Activated T-helper 1 cell treated with anti-CD3 and anti-CD28 coated beads, Interleukin-2, amount 50 U/mL, for 16 hours (primary cell): ENCODE measurements at places on chromosomes 7 and 10.

- DNase-seq: no peak
Measured at GRCh38 chr10:127740596-127740995, 3.6 kb downstream of the FOXI2 start.

GRCh38 chr7:20307901-20308300 is 22.8 kb upstream of the ITGB8 start:
- DNase-seq: no peak

DNA sequence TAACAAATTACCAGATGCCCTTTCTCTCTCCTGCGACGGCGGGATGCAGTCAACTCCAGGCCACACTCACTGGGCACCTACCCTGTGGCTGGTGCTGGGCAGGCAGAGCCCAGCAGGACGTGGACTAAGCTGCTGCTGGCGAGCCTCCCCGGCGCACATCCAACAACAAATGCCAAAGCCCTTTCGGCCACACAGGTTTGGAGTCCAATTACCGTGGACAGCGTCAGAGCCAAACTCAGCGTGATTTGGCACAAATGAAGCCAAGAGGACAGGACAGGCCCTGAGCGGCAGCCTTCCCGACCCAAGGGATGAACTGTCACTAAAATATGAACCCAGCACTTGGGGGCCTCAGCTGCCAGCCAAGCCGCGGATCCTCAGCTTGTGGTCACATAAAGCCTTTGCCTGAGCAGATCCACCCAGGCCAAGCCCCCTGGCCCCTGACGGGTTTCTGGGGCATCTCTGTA is 28.4 kb downstream of the DAGLB start:
- DNase-seq: no peak

GRCh38 chr7:1850976-1851571 is 181.0 kb downstream of the ELFN1 start:
- no peak for DNase-seq

DNA sequence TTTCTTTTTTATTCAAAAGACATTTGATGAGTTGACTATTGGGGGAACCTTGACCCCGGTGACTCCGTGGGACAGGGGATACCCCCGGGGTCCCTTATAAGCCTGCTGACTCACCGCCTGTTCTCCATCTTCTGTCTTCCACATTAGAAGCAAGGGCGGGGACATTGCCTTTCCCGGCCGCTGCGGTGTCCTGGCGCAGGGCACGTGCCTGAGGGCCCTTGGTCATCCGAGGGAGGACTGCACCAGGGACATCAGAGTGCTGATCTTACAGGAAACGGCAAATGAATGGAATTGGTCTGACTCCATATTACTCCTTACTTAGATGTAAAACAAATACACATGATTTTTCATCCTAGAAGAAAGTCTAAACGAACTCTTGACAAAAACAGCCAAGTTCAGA is 170.1 kb downstream of the CUX1 start:
- DNase-seq: no peak

- DNase-seq: no peak
Measured at GRCh38 chr7:69708857-69709256, 110.6 kb downstream of the AUTS2 start.

GRCh38 chr7:29142021-29142727 is 4.2 kb downstream of the CPVL start:
- DNase-seq: no peak

DNA sequence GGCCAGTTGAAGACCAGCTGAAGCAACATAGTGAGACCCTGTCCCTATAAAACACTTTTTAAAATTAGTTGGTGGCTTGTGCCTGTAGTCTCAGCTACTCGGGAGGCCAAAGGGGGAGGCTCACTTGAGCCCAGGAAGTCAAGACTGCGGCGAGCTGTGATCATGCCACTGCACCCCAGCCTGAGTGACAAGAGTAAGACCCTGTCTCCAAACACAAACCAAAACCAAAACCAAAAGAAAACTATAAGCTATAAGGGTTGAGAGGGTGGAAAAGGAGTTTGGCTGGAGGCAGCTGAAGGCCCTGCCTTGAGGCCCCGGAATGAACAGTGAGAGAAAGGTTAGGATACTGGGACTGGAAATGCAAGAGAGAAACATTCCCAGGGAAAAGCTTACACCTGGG is 10.9 kb upstream of the EXOC6 start:
- no peak for DNase-seq

- DNase-seq: no peak
Measured at GRCh38 chr10:13528123-13528874, 515 bp downstream of the BEND7 start.

DNA sequence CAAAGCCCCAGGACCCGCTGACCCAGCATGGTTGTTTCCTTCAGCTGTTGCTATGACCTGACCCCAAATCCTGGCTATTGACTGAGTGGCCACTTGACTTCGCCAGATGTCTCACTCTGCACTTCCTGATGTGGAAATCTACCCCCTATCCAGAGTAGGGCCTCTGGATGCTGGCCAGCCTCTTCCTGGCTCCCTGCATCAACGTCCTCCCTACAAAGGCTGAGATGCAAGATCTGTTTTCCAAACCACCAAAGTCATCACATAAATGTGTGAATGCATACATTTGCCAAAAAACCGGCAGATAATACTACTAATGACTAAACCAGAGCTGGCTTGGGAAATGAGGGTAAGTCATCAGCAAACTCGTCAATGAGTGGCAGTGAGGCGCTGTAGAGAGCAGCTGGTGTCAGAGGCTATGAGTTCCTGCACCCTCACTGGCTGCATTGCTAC is 70.4 kb downstream of the PYROXD2 start:
- no peak for DNase-seq

- DNase-seq: no peak
Measured at GRCh38 chr10:96044736-96045135, 1.4 kb downstream of the CCNJ start.

DNA sequence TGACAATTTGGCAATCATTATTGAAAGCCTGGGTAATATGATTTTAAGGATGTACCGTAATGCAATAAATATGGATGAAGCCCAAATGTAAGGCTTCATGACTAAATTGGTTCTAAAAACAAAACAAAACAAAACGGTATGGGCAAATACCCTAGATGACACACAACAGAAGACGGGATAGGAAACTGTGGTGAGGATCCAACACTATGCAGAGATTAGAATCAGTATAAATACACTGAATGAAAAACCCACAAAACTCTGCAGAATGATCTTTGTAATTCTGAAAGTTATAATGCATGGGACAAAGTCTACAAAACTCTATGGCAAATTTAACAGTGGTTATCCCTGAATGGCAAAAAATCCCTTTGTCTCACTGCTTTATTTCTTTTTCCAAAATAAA is 57.6 kb downstream of the MALSU1 start:
- DNase-seq: no peak

- DNase-seq: no peak
Measured at GRCh38 chr10:87659571-87660483, at the start of gene PAPSS2. Gene PAPSS2, plus strand, starts transcription at chr10:87659878. Its CDS starts 104 bp downstream, at chr10:87659982.

DNA sequence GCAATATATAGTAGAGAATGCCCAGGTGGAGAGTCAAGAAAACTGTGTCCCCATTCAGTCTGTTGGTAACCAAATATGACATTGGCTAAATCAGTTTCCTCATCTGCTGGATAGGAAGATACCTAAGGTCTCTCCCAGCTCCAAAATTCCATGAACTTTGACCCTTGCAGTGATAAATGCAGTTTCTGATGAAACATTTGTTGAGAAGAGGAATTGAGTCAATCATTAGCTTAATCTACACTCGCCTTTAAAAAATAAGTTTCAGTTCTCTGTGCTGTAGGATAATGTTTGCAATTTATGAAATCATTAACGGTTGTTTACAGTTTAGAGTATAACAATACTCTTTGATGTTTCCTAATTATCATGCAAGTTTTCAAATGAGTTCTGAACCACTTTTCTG is 38.0 kb upstream of the SLC25A13 start:
- DNase-seq: no peak

DNA sequence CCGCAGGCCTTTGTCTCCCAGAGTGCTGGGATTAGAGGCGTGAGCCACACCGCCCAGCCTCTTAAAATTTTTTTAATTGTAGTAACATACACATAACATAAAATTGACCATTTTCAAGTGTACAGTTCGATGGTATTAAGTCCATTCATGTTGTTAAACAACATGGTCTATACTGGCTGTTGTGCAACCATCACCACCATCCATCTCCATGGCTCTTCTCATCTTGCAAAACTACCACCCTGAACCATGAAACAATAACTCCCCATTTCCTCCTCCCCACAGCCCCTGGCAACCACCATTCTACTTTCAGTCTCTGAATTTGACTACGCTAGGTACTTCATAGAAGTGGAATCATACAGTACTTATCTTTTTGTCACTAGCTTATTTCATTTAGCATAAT is 7.9 kb upstream of the ZFYVE27 start:
- no peak for DNase-seq

- no peak for DNase-seq
Measured at GRCh38 chr10:30047430-30047829, 12.0 kb downstream of the JCAD start.

GRCh38 chr7:34109936-34110780 is 204.8 kb downstream of the BMPER start:
- DNase-seq: no peak

GRCh38 chr7:132618271-132618955 is 42.1 kb upstream of the PLXNA4 start:
- no peak for DNase-seq

- no peak for DNase-seq
Measured at GRCh38 chr10:47058961-47059391, 147.7 kb downstream of the PTPN20 start.

DNA sequence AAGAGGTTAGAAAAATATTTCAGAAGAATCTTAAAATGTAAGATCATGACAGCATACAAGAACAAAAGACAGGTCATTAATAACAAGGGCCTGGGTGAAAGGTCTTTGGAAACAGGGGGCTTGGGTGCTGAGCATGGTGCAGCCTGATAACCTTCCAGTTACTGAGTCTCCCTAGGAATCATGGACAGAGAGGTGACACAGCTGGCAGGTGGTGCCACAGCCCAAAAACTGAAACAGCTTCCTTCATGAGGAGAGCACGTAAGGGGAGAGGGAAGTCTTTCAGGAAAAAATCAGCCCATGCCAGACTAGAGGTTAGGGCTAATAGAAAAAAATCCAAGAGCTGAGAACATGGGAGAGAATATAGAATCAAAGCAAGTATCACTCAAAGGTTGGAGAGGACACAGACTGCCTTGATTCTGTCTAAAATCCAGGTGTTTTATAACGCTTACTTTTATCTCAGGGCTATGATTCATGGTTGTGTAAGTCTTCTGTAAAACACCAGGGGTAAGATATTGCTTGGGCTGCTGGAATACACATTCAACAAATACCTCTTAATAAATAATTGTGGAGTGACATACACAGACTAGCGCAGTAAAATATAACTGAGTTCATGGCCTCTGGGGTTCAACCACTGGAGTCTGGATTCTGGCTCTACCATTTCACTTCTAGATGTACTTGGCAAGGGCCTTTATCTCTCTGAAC is 88.1 kb downstream of the SEMA3C start:
- DNase-seq: no peak

- DNase-seq: no peak
Measured at GRCh38 chr10:35705051-35705450, 63.0 kb upstream of the FZD8 start.

DNA sequence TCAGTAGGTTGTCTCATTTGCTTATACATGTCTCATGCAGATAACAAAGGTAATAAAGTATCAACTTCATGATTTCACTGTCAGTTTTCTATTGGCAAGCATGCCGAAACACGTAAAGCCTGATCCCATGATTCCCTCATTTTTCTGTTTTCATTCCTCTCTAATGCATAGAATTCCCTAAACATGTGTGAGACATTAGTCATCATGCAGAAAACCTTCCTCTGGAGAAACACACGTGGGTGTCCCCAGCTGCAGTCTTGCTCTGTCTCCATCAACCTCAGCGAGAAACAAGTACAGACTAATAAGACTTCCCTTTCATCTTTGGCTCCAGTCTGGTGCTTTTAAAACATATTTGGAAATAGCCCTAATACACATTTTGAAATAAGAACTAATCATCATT is 432.7 kb upstream of the VSTM2A start:
- no peak for DNase-seq

DNA sequence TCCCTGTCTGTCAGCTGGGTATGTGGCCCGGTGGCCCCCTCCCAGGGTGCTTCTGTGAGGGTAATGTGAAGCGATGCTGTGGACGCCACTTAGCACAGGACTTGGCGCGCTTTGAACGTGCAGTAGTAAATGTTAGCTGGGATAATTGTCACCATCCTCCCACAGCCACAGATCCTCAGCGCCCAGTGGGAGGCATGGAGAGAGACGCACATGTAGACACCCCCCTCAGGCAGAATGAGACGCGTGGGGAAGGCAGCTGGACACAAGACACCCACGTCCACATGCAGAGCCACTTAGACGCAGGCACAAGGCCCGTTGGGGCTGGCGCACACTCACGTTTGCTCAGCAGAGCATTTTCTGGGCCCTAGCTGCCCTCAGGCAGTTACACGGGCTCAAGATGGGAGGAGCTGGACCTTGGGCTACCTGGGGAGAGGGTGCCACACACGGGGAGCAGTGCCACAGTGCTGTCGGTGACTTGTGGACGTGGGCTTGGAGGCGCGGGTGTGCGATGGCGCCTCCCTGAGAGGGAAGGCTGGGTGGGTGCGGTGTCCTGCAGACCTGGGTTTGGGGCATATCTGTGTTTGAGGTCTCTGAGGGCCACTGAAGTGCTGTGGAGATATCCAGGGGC is 26.4 kb downstream of the ADCYAP1R1 start:
- no peak for DNase-seq

DNA sequence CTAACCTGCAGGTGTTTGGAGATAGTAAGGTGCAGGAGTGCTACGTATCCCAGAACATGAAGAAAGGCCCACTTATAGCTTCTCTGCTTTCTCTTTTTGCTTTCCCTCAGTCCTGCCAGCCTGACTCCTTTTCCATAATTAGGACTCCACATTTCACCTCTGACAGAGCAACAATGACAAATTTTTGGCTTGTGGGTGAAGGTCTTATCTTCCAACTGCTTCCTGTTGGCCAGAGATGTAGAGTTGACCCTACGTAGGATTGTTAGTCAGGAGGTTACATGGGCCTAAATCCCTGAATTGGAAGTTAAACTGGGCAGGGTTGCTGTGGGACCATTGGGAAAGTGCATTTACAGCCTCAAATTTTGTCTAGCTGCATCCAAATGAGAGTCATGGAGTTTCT is 21.3 kb downstream of the RP9 start:
- no peak for DNase-seq

- DNase-seq: no peak
Measured at GRCh38 chr10:13720699-13721098, 133.9 kb downstream of the PRPF18 start.

DNA sequence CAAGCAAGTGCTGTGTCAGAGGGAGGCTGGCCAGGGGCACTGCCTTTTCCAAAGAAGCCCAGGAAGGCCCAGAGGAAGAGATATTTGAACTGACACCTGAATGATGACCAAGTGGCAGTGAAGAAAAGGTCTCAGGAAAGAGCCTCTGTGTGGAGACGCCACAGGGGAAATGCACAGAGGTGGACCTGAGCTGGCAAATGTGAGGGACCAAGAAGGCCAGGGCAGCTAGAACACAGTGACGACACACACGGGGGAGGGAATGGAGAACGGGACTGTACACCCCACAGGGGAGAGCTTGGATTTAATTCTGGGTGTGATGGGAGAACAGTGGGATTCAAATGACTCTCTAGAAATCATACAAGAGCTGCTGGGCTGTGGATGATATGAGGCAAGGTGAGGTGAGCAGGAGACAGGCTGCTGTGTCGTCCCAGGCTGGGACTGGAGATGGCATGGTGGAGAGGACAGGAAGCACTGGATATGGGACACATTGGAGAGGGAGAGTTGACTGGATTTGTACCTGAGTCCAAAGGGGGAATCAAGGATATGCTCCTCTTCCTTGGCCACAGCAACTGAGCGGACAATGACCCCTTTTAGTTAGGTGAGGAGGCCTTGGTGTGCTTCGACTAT is 84.2 kb upstream of the DDC start:
- no peak for DNase-seq
